ENCODE measurements at places on chromosomes 6 and 20.

DNA sequence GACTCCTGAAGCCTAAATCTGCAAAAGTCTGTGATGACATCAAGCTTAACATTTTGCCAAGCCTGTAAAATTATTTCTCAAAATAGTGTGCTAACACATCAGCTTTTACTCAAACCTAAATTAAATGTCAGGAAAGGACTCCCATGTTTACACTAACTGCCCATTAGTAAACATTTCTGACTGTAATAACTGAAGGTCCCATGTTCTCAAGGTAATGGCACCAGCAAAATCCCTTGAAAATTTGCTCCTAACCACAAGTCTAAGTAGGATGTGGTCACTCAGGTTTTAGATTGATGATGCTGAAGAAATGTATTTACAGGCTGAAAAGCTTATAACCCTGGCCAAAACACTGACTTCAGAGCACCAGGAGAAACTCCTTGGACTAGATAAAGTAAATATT lies 33.0 kb downstream of the BACH2 start:
- no peak for DNase-seq

- DNase-seq, result no peak
Measured at GRCh38 chr20:32886652-32887051, 27.9 kb downstream of the EFCAB8 start.

DNA sequence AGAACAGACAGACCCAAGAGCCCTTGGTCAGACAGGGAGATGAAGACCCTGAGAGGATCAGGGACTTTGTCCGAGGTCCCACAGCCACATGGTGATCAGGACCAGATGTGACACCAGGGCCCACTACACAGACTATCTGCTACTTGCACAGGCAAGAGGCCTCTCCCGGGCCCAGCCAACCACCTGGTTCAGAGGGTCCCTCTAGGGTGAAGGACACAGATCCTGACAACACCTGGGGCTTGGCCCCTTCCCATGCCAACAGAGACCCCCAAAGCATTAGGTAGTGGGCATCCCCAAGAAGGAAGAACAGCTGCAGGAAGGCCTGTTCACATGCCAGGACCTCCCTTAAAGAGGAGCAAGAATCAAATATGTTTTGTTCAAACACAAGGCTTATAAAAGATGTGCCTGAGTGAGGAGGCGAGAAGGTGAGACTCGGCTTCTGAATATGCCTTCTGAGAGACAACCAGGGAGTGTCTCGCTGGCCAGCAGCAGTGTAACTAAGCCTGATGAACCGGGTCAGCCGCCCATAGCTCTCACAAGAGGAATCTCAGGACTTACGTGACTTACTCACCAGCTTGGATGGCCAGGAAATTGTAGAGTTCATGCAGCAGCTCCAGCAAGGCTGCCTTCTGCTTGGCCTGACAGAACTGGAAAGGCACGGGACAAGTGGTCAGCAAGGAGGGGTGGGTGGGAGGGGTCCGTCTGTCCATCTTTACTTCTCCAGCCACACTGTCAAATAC lies 5.0 kb downstream of the LEMD2 start:
- no peak for DNase-seq

DNA sequence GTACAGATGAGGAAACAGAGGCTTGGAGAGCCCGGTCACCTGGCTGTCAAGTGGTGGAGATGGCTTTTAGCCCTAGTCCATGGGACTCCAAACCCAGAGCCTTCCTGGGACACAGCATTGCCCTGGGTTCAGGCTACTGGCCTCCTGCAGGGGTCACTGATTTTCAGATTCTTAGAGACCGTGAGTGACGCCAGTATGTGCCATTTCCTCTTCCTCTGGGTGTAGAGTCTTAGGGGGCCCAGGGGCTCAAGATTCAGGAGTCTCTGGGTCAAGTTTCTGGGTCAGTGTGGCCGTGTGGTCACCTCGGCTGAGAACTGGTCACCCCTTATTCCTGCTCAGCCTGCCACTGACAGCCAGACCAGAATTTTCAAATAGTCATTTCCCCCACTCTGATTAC lies 574 bp downstream of the ARHGAP40 start:
- DNase-seq, result no peak

- no peak for DNase-seq
Measured at GRCh38 chr20:48458601-48459385, 369.0 kb downstream of the PREX1 start.

- DNase-seq, result no peak
Measured at GRCh38 chr20:13142143-13142542, 78.9 kb upstream of the ISM1 start.

DNA sequence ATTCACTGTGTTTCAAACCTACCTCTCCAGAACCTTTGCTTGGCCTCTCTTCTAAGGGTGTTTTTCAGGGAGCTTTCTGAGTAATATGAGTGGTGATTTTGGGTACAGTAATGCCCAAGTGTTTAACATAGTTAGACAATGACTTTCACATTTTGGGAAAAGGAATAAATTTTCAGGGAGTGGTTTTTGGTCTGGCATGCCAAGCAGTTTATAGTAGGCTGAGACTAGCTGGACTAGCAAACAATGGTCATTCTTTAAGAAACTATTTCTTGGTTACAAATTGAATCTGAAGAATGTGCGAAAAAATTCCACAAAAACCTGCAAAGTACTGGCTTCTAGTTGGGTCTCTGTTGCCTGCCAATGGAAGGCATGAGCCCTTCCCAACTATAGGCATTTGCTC lies 15.4 kb downstream of the FNDC1 start:
- DNase-seq, result no peak
